Activated CD4-positive, alpha-beta memory T cell treated with anti-CD3 and anti-CD28 coated beads for 36 hours (primary cell): ENCODE measurements at places on chromosomes 13 and 19.

DNA sequence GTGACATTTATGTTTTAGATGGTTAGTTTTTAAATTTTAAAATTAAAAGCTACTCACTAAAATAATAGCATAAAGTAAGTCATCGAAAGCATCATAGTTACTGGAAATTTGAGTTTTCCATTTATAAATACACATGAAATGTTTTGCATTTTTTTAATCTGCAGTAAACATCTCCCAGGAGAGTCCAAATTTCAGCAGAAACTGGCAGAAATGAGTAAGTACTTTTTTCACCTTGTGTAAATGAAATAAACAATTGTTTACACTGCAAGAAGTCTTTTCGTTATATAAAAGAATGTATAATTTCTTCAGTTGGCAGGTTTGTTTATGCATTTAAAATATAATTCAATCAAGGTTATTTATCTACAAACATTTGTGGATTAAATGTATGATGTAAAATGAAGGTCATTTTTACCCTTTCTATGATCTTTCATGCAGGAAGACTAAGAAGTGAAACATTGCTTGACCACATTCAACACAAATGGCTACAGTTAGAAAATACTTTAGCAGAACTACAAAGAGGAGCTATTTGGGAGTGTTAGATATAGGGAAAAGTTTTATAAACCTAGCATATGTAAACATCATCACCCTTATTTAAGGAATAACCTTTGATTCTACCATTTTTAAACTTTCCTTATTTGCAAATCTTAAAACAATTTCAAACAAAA is 55.6 kb downstream of the RCBTB2 start:
- H3K27ac ChIP-seq, result no peak overlapping the region
- H3K4me3 ChIP-seq, result no peak overlapping the region
- H3K27me3 ChIP-seq, result no peaks in the 10 kb centered on the region
- no peak for DNase-seq
- no peaks in the 10 kb centered on the region for H3K4me1 ChIP-seq

GRCh38 chr13:113663934-113664333 is 3.1 kb upstream of the GRK1 start:
- H3K27me3 ChIP-seq, result peaks cover 2% of the 10 kb centered on the region
- H3K4me3 ChIP-seq, result no peak overlapping the region
- H3K36me3 ChIP-seq, result no peaks in the 10 kb centered on the region
- H3K4me1 ChIP-seq, result no peaks in the 10 kb centered on the region

DNA sequence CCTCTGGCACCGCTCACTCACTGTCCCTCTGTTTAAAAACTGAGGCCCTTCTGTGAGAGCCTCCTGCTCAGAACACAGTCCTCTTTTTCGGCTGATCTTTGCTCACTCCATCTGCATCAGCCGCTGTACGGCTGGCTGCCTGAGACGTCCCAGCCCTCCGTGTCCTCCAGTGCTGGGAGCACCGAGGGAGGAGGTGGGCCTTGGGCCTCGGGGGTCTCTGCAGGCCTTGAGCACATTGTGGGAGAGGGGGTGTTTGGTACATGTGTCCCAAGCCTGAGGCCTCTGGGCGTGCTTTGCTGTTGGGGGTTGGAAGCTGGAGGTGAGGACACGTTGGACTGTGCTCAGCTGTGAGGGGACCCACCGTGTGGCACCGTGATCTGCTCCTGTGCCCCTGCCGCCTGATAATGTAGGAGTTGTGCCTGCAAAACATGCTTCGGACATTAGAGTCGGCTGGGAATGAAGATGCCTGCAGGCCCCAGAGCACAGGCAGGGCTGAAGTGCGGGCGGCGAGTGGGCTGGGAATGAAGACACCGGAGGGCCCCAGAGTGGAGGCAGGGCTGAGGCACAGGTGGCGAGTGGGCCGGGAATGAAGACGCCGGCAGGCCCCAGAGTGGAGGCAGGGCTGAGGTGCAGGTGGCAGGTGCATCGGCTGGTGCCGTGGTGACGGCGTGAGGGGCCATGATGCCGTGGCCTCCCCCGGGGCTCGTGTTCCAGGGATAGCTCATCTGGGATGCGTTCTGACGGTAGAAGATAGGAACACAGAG is 30.6 kb downstream of the MCF2L start:
- no peak overlapping the region for H3K4me3 ChIP-seq
- no peaks in the 10 kb centered on the region for H3K27me3 ChIP-seq
- no peaks in the 10 kb centered on the region for H3K4me1 ChIP-seq
- no peaks in the 10 kb centered on the region for H3K36me3 ChIP-seq
- no peak for DNase-seq
- H3K27ac ChIP-seq, result no peak overlapping the region

- H3K4me3 ChIP-seq, result no peak overlapping the region
- H3K36me3 ChIP-seq, result peaks cover 3% of the 10 kb centered on the region
- DNase-seq, result no peak
- no peaks in the 10 kb centered on the region for H3K27me3 ChIP-seq
- no peak overlapping the region for H3K27ac ChIP-seq
These were observed 172.5 kb downstream of the DLEU7 start for GRCh38 chr13:50670847-50671496.

DNA sequence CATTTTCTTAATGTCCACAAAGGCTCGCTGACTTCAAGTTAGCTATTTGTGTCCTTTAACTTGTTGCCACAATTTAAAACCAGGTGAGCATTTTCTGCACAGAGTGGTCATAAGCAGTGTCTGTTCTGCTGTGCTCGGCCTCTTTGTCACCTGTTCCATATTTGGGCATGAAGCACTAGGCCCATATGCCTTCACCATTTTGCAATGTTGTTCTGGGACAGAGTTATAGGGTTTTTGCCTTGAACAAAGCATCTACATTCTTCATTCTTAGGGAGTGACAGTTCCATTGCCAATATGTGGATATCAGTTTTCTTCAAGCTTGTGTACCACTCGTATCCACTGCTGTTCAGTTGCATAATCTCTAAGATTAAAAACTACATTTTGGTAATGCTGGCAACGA is 56.1 kb downstream of the LRCH1 start:
- no peaks in the 10 kb centered on the region for H3K27me3 ChIP-seq
- DNase-seq, result no peak
- no peaks in the 10 kb centered on the region for H3K36me3 ChIP-seq
- H3K4me3 ChIP-seq, result no peak overlapping the region
- no peak overlapping the region for H3K27ac ChIP-seq

GRCh38 chr19:17829855-17830566 is 8.7 kb upstream of the INSL3 start:
- H3K27me3 ChIP-seq, result no peaks in the 10 kb centered on the region
- no peak overlapping the region for H3K4me3 ChIP-seq
- H3K4me1 ChIP-seq, result no peaks in the 10 kb centered on the region
- peaks cover 64% of the 10 kb centered on the region for H3K36me3 ChIP-seq
- H3K27ac ChIP-seq, result no peak overlapping the region
- no peak for DNase-seq

GRCh38 chr13:112941349-112941748 is 27.7 kb upstream of the MCF2L start:
- H3K4me3 ChIP-seq, result no peak overlapping the region
- no peak for DNase-seq
- no peaks in the 10 kb centered on the region for H3K36me3 ChIP-seq
- H3K27me3 ChIP-seq, result peaks cover 17% of the 10 kb centered on the region

GRCh38 chr19:45130888-45131615 is 29.7 kb downstream of the NKPD1 start:
- no peaks in the 10 kb centered on the region for H3K27me3 ChIP-seq
- DNase-seq, result peak; percentile 29
- H3K27ac ChIP-seq, result no peak overlapping the region
- no peaks in the 10 kb centered on the region for H3K36me3 ChIP-seq
- H3K4me1 ChIP-seq, result peaks cover 6% of the 10 kb centered on the region

- H3K27ac ChIP-seq, result no peak overlapping the region
- no peak for DNase-seq
- no peak overlapping the region for H3K4me3 ChIP-seq
- no peaks in the 10 kb centered on the region for H3K4me1 ChIP-seq
- no peaks in the 10 kb centered on the region for H3K36me3 ChIP-seq
These were observed 203.2 kb downstream of the FGF14 start for GRCh38 chr13:102198418-102199311.

DNA sequence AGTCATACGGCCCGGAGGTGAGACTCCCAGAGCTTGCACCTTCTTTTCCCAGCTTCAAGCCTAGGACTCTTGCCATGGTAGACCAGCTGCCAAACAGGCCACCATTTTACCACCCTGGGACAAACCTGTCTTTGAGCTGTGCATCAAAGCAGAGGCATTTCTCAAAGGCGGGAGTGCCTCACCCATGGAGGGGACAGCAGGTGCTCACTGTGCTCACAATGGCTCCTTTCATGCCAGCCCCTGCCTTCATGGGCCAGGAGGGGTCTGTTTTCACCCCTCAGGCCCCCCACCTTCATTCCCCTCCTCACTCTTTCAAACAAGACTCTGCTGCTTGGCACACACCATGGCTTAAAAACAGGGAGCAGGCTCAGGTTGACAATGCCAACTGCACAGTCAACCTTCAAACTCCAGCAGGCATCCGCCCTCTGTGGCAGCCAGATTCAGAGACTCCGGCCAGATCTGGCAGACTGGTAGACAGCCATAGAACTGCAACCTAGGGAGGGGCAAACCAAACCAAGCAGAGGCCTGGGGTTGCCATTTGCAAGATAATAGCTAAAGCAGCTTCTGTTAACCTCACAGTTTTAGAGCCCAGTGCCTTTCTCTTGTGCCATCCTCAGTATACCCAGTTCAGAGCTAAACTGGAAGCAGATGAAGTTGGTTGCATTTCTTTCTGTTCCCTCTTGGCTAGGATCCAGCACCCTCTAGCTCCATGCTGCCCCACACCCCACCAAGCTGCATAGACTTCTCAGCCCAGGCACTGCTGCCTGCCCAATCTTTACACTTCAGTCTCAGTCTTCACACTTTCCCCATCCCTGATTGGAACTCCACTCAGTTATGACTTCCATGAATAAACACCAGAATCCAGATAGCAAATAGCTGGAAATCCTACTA is 93.9 kb upstream of the SPATA13 start:
- peaks cover 15% of the 10 kb centered on the region for H3K27me3 ChIP-seq
- no peak overlapping the region for H3K27ac ChIP-seq
- peaks cover 9% of the 10 kb centered on the region for H3K4me1 ChIP-seq
- no peak for DNase-seq
- H3K36me3 ChIP-seq, result no peaks in the 10 kb centered on the region

GRCh38 chr13:23630349-23631093 is 60.3 kb downstream of the TNFRSF19 start:
- H3K27ac ChIP-seq, result no peak overlapping the region
- peaks cover 12% of the 10 kb centered on the region for H3K27me3 ChIP-seq
- no peaks in the 10 kb centered on the region for H3K4me1 ChIP-seq
- no peaks in the 10 kb centered on the region for H3K36me3 ChIP-seq

DNA sequence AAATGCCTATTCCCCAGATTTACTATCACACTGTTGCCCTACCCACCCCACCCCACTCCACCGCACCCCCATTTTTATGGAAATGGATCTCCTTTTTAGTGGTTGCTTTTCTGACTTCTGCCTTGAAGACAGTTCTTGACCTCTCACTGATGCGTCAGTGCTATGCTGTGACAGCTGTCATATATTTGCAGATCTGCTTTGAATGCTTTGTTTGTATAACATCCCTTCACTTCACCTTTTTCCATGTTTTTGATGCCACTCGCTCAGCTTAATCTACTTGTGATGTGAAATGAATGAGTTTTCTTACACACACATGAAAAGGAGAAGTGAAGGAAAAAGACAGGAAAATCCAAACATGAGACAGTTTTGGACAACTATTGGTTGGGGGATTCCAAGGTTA is 731.0 kb downstream of the SLITRK6 start:
- H3K36me3 ChIP-seq, result no peaks in the 10 kb centered on the region
- H3K4me3 ChIP-seq, result no peak overlapping the region
- DNase-seq, result no peak

- no peaks in the 10 kb centered on the region for H3K4me1 ChIP-seq
- no peak for DNase-seq
- peaks cover 3% of the 10 kb centered on the region for H3K27me3 ChIP-seq
These were observed 306.4 kb downstream of the KLF5 start for GRCh38 chr13:73365252-73365651.

- H3K36me3 ChIP-seq, result peaks cover 63% of the 10 kb centered on the region
- H3K4me3 ChIP-seq, result peak overlapping the region; percentile 87
- DNase-seq, result no peak
- H3K4me1 ChIP-seq, result peaks cover 24% of the 10 kb centered on the region
- no peak overlapping the region for H3K27ac ChIP-seq
These were observed 1.3 kb downstream of the ZNF180 start for GRCh38 chr19:44498988-44499387.

DNA sequence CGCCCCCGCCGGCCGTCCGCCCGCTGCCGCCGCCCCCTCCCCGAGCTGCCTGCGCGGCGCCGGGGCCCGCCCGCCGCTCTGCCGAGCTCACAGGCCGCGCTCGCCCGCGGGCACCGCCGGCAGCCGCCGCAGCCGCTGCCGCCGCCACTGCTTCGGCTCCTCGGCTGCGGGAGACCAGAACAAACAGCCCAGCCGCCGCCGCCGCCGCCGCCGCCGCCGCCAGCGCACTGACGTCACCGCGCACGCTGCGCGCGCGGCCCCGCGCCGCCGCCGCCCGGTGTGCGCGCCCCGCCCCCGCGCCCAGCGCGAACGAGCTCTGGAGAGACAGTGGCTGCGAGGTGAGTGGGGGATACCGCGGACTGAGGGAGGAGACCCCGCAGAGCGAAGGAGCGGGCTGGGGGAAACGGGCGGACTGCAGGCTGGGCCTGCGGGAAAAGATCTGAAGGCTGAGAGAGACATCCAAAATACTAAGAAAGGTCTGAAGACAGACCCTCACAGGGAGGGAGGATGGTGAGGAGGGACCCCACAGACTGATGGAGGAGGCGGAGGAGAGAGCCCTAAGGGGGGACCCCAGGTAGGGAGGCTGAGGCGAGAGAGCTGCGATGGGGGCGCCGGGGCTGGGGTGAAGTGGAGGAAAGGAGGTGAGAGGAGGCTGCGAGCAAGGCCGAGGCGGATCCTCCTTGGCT is at the start of gene BRD4:
Gene BRD4 (minus strand): TSS at position 229 of the 686 bp plus-strand sequence. CDS start 59,440 bp downstream, outside the sequence.
- peaks cover 16% of the 10 kb centered on the region for H3K36me3 ChIP-seq
- peak within 1 kb of the TSS; percentile 97 for H3K4me3 ChIP-seq
- H3K27me3 ChIP-seq, result no peaks in the 10 kb centered on the region
- H3K4me1 ChIP-seq, result peaks cover 44% of the 10 kb centered on the region

GRCh38 chr19:29940971-29941585 is 961 bp upstream of the URI1 start:
- H3K27me3 ChIP-seq, result no peaks in the 10 kb centered on the region
- no peak overlapping the region for H3K27ac ChIP-seq
- DNase-seq, result no peak
- H3K36me3 ChIP-seq, result peaks cover 13% of the 10 kb centered on the region

DNA sequence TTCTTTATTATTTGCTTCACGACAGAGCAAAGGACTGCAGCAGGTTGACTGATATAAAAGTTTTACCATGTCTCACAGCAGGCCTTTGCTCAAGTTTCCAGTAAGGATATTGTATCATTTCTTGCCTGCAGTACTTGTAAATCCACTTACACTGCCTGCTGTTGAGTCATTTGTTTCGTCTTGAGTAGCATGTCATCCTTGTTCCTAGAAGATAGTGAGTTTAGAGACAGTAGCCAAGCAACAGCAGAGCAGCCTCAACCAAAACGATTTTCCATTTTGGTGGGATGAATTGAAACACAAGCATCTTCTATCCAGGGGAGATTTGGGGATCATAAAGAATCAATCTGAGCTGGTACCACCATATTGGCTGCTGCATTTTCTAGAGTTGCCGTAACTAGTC is 24.0 kb upstream of the ALOX5AP start:
- H3K4me3 ChIP-seq, result no peak overlapping the region
- peaks cover 15% of the 10 kb centered on the region for H3K4me1 ChIP-seq
- no peaks in the 10 kb centered on the region for H3K36me3 ChIP-seq
- H3K27me3 ChIP-seq, result peaks cover 4% of the 10 kb centered on the region
- no peak overlapping the region for H3K27ac ChIP-seq
